Stimulated activated CD8-positive, alpha-beta memory T cell treated with anti-CD3 and anti-CD28 coated beads, Interleukin-2, amount 100 ng/mL, for 1 hour (primary cell): ENCODE measurements at places on chromosomes 4 and X.

DNA sequence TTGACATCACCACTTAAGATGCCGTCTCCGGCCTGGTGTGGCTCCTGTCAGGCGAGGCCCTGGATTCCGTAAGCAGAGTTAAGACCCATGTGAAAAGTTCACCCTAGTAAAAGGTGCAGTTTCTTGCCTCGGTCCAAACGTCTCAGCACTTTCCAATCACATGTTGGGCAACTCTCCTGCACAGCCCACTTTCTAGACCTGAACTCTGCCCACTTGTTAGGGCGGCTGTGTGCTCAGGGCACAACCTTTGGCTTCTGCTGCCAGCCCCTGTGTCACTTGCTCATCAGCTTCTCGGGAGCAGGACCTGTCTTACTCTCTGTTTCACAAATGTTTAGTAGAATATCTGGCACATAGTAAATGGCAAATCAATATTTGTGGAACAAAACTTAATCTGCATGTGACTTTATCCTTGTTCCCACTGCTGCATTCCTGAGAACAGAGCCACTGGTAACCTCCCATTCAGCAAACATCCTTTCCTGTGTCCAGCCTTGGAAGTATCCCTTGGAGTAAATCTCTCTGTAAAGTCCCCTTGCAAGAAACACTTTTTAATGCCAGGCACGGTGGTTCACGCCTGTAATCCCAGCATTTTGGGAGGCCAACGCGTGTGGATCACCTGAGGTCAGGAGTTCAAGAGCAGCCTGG, 38.7 kb upstream of the SH3RF1 start:
- DNase-seq, result no peak

- no peak for DNase-seq
Measured at GRCh38 chr4:70251945-70252277, 9.5 kb downstream of the CSN3 start.

DNA sequence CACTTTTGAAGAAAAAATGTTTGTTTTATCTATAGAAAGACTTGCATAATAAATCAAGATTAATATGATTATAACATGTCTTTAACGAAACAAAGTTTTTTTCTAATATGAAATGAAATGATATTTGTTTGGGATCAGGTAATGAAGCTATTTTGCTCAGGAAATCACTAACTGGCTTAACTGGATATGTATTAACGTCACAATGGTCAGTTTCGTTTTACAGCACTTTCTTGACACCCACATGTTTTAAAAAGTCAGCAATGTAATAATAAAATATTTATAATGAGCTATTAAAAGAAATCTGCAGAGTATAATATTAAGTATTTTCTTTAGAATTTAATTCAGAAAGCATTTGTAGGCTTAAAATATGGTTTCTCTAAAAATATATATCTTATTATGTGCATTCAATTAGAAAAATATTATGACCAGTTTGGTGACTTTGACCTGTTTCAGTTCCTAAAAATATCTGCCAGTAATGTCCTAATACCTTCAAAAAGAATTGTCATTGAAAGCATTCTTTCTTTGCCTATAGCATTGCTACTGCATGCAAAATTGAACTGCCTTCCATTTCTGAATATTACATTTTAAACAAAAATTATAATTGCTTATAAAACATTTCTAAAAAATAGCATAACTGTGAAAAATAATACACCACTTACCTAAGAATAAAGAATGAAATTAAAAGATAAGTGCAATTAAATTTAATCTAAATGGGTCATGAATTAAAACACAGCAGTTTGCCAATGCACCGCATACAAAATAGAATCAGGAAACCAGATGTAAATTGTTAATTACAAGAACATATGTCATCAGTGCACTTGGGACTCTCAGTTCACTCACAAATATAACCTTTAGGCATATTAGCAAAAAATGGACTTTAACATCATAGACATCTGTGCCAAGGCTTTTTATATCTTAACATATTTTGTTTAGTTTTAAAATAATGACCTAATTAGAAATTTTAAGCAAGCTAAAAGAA, 31.6 kb downstream of the TIGD2 start:
- DNase-seq, result no peak

GRCh38 chr4:125796138-125796537, 481.4 kb downstream of the FAT4 start:
- DNase-seq, result no peak

GRCh38 chr4:157221895-157222770, 1.6 kb downstream of the GRIA2 start:
- DNase-seq, result no peak

- DNase-seq, result no peak
Measured at GRCh38 chrX:100685284-100685996, 41.4 kb downstream of the SRPX2 start.

GRCh38 chr4:51895158-51895557, 52.2 kb downstream of the DCUN1D4 start:
- no peak for DNase-seq

DNA sequence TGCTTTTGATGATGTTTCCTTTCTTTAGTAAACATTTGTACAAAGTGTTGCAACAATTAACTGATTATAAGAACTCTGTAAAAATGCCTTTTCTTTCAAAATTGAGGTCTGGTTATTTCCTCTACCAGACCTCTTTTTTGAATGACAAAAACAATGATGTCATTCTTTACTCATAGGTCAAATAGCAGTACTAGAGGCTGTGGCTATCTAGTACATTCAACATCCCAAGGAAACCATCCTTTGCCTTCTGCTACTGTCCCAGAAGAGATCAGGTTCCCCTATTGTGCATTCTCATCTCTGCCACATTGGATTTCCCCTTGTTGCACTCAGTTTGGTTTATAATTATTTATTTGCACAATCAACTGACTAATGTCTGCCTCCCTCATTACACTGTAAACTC, 19.1 kb upstream of the MAD2L1 start:
- DNase-seq, result no peak

- DNase-seq, result no peak
Measured at GRCh38 chr4:41009411-41009810, 204.9 kb downstream of the APBB2 start.

DNA sequence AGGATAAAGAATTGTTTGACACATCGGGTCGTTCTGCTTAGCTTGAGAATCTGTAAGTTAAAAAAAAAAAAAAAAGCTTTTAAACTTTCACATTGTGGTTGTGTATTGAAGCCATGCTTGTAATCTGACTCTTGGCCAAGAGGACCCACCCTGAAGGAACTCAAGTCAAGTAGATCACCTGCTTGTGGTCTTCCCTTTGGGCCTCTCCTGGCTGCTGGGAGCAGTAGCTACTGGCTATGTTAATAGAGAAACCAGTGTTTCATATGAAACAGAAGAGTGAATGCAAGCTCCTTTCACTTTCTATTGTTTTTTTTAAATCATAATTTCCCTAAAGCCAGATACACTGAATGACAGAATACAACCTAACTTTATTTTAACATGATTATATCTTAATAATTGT, 402.4 kb upstream of the NDST4 start:
- DNase-seq, result no peak

GRCh38 chr4:175394208-175394607, 417.9 kb downstream of the GPM6A start:
- no peak for DNase-seq

- DNase-seq, result no peak
Measured at GRCh38 chr4:16995451-16995850, 97.0 kb upstream of the LDB2 start.

GRCh38 chr4:183960046-183960420, 54.9 kb downstream of the STOX2 start:
- DNase-seq, result no peak

GRCh38 chr4:8909548-8909947, 37.9 kb upstream of the HMX1 start:
- DNase-seq, result no peak
